ENCODE measurements at places on chromosomes 4 and X.

GRCh38 chrX:24575496-24575895 lies 71.7 kb downstream of the PCYT1B start:
- no peak overlapping the region for H3K27ac ChIP-seq
- DNase-seq, result no peak
- H3K36me3 ChIP-seq, result no peaks in the 10 kb centered on the region
- no peak overlapping the region for H3K4me3 ChIP-seq

GRCh38 chr4:83561381-83561780 lies 25.5 kb downstream of the GPAT3 start:
- H3K4me1 ChIP-seq, result peaks cover 25% of the 10 kb centered on the region
- no peaks in the 10 kb centered on the region for H3K36me3 ChIP-seq
- DNase-seq, result no peak
- H3K4me3 ChIP-seq, result no peak overlapping the region

DNA sequence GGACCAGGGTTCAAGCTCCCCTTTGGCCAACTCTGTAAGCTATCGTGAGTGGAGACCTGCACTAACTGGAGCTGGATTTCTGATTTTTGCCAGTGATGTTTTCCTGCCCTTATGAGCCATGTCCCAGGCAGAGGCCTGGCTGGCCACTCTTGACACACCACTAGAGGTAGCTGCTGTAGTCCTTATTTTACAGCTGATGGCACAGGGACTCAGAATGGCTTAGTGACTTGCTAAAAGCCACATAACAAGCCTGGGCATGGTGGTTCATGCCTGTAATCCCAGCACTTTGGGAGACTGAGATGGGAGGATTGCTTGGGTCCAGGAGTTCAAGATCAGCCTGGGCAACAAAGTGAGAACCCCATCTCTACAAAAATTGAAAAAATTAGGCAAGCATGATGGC lies 33.4 kb downstream of the CYTL1 start:
- no peaks in the 10 kb centered on the region for H3K36me3 ChIP-seq
- H3K27me3 ChIP-seq, result no peaks in the 10 kb centered on the region
- no peaks in the 10 kb centered on the region for H3K4me1 ChIP-seq
- DNase-seq, result no peak
- no peak overlapping the region for H3K4me3 ChIP-seq
- H3K27ac ChIP-seq, result no peak overlapping the region

- no peak overlapping the region for H3K27ac ChIP-seq
- no peak overlapping the region for H3K4me3 ChIP-seq
- no peak for DNase-seq
Observed at GRCh38 chr4:93749292-93749761, 79.2 kb upstream of the ATOH1 start.

DNA sequence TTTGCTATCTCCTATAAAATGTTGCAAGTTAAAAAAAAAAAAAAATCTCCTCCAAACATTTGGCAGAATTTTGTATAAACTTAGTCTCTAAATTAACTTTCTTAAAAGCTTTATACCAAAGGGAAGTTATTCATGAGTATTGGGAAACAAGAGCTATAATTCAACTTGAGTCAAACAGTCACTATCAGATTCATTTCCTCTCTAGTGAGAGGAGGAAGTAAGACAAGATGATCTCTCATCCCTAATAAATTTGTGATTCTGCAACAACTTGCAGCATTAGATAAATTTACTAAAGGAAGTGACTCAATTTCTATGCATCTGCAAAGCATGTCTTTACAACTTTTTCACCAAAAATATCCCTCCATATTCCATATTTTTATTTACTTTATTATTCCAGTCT lies 135.4 kb upstream of the GNPDA2 start:
- no peaks in the 10 kb centered on the region for H3K4me1 ChIP-seq
- no peak for DNase-seq
- no peak overlapping the region for H3K4me3 ChIP-seq
- no peak overlapping the region for H3K27ac ChIP-seq

DNA sequence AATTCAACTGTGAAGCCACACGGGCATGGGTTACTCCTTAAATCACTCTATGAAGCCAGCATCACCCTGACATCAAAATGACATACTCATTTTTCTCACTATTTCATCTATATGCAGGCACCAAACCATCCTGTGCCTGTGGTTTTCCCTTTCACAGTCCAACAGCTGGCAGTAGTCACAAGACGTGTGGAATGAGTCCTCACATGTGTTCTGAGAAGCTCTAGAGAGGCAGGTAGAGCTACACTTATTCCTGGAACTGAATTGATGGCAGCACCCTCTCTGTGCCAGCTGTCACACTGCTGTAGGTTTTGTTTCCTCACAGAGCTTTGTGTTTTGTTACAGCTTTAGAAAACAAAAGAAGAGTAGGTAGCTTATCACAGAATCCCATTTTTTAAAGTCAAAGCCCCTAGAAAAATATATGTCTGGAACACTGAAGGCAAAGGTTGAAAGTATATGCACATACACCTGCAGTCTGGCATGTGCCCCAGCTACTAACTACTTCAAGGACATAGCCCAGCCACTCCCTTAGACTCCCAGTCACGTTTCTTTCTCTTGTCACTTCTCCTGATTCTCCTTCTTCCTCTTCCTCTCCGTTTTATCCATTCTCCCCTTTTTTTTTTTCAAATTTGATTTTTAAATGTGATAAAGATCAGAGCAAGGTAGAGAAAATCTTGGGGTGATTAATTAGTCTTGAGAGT lies 107.1 kb downstream of the ANXA10 start:
- H3K27me3 ChIP-seq, result no peaks in the 10 kb centered on the region
- H3K4me1 ChIP-seq, result no peaks in the 10 kb centered on the region
- peaks cover 2% of the 10 kb centered on the region for H3K36me3 ChIP-seq
- H3K4me3 ChIP-seq, result no peak overlapping the region

GRCh38 chrX:11363069-11363594 lies 69.9 kb downstream of the AMELX start:
- H3K27ac ChIP-seq, result no peak overlapping the region
- H3K36me3 ChIP-seq, result no peaks in the 10 kb centered on the region
- no peak overlapping the region for H3K4me3 ChIP-seq
- no peaks in the 10 kb centered on the region for H3K4me1 ChIP-seq

GRCh38 chr4:147725673-147726072 lies 6.2 kb upstream of the ARHGAP10 start:
- peaks cover 2% of the 10 kb centered on the region for H3K4me1 ChIP-seq
- H3K4me3 ChIP-seq, result no peak overlapping the region
- no peaks in the 10 kb centered on the region for H3K36me3 ChIP-seq
- H3K27me3 ChIP-seq, result no peaks in the 10 kb centered on the region
- H3K27ac ChIP-seq, result no peak overlapping the region

DNA sequence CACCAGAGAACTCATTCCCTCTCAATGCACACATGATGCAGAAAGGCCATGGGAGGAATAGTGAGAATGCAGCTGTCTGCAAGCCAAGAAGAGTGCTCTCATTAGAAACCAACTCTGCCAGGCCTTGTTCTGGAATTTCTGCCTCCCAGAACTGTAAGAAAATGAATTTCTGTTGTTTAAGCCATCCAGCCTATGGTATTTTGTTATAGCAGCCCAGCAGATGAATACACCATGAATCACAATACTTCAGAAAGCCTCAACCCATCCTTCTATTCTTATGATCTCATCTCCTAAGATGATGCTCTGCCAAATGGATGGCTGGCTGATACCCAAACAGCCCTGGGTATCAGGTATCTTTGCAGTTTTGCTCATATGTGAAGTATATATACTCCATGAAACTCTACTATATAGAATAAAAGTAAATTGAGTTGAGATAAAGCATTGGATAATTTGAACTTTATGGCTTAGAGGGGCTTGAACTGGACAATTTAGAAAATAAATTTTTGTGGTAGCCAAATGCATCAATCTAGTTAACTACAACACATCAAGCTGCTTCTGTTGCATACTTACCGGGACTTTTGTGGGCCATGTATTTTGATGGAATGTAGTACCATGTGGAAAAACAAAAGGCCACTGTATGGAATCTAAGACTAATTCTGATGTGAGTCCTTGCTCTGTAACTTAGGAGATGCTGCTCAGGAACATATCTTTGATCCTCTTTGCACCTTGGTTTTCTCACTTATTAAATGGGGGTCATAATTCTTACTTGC lies 245.9 kb downstream of the HS3ST1 start:
- no peak overlapping the region for H3K27ac ChIP-seq
- H3K4me3 ChIP-seq, result no peak overlapping the region
- DNase-seq, result no peak
- H3K36me3 ChIP-seq, result no peaks in the 10 kb centered on the region
- H3K4me1 ChIP-seq, result no peaks in the 10 kb centered on the region

- DNase-seq, result no peak
- H3K4me3 ChIP-seq, result no peak overlapping the region
- no peaks in the 10 kb centered on the region for H3K36me3 ChIP-seq
- H3K27me3 ChIP-seq, result no peaks in the 10 kb centered on the region
Observed at GRCh38 chr4:3406021-3406420, 35.7 kb upstream of the HGFAC start.

DNA sequence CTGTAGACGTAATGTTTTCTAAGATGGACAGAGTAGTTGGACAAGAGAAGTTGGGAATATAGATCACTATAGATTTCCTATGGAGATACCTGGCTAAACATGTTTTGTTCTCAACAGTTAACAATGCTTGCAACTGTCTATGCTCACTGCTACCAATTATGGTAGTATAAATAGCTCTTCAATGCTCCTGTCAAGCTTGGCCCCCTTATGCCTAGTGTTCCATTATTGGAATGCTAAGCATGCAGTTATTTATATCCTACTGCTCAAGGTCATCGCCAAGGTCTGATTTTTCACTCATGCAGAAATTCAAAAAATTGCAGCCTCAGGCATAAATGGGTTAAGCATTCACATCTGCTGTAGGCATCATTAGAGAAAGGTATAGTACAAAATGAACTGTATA lies 519.0 kb downstream of the IL15 start:
- peaks cover 13% of the 10 kb centered on the region for H3K4me1 ChIP-seq
- DNase-seq, result no peak
- H3K36me3 ChIP-seq, result peaks cover 92% of the 10 kb centered on the region
- H3K4me3 ChIP-seq, result no peak overlapping the region
- no peaks in the 10 kb centered on the region for H3K27me3 ChIP-seq

- no peak for DNase-seq
- H3K4me3 ChIP-seq, result no peak overlapping the region
- H3K27me3 ChIP-seq, result peaks cover 3% of the 10 kb centered on the region
- H3K27ac ChIP-seq, result no peak overlapping the region
- H3K36me3 ChIP-seq, result no peaks in the 10 kb centered on the region
Observed at GRCh38 chr4:83686166-83686565, 150.3 kb downstream of the GPAT3 start.

DNA sequence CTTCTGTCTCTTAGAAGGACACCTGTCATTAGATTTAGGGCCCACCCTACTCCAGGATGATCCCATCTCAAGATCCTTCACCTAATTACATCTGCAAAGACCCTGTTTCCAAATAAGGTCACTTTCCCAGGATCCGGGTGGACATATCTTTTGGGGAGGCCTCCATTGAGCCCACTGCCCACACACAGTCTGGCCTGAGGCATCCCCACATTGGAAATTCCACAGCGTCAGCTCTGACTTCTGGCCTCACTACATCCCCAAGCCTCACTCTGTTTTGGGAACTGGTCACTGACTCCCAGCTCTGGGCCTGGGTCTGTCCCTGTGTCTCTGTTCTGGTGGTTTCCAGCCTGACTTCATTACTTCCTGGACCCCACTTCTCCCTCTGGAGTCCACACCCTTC lies 285.5 kb downstream of the CRLF2 start:
- no peaks in the 10 kb centered on the region for H3K4me1 ChIP-seq
- no peak for DNase-seq
- H3K27me3 ChIP-seq, result peaks cover 3% of the 10 kb centered on the region
- no peak overlapping the region for H3K4me3 ChIP-seq

Data from activated T-cell treated with anti-CD3 and anti-CD28 coated beads, Interleukin-2, amount 50 U/mL, for 24 hours (primary cell).